ENCODE measurements at places on chromosomes 2 and 18. TPM values are rescaled to one million over a fixed set of nuclear protein-coding genes. Genes with fewer than 3 reads are reported as not detected.

Gene CD8B
- total RNA-seq = not detected

Gene HRH4
- 0.13 TPM for total RNA-seq

Gene TEX44
- not detected for total RNA-seq

Gene IL1RN
- 71.9 TPM for total RNA-seq

Gene C1QL2
- total RNA-seq = not detected

Gene ECEL1
- not detected for total RNA-seq

GRCh38 chr18:4125224-4125623 is 329.9 kb downstream of the DLGAP1 start:
- DNase-seq = no peak

- DNase-seq = no peak
These were observed 92.7 kb upstream of the PXDN start for GRCh38 chr2:1837022-1837421.

- no peak for DNase-seq
These were observed 25.3 kb downstream of the PREPL start for GRCh38 chr2:44335806-44336538.

DNA sequence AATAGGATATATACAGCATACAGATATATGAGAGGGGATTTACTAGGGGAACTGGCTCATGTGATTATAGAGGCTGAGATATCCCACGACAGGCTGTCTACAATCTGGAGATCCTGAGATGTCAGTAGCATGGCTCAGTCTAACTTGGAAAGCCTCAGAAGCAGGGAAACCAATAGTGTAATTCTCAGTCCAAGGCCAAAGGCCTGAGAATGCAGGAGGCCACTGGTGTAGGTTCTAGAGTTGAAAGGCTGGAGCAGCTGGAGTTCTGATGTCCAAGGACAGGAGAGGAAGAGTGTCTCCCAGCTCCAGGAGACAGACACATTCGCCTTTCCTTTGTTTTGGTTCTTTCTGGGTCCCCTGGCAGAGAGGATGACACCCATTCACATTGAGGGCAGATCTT is 20.1 kb upstream of the CCBE1 start:
- DNase-seq = no peak

DNA sequence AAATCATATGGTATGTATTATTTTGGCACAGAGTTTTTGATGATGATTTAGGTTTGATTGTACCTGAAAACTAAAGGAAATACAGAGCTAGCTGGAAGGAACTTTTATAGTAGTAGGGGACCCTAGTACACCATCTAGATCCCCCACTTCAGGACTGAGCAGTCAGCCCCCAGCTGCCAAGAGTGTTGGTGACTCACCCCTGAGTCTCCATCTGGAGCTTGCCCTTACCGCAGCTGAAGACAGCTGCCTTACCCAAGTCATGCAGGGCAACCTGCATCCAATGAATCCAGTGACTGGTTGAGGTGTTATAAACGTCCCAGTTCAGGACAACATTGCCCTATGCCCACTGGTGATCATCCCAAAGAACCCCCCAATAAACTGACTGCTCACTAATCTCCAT is 15.3 kb downstream of the PMS1 start:
- DNase-seq = peak; percentile 54

GRCh38 chr2:241324775-241325174 is 9.1 kb downstream of the SEPTIN2 start:
- no peak for DNase-seq

DNA sequence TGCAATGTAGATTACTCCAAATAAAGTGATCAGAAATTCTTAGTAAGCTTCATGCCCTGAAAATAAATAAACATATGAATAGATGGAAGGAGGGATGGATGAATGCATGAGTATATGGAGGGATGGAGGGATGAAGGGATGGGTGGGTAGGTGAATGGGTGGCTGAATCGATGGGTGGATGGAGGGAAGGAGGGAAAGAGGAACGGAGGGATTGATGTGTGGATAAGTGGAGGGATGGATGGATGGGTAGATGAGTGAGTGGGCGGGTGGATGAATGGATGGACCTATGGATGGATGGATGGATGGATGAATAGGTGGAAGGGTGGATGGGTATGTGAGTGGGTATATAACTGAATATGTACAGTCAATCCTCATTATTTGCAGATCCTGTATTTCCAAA is 276.7 kb upstream of the ACVR2A start:
- no peak for DNase-seq

- no peak for DNase-seq
These were observed 40.0 kb downstream of the NPPC start for GRCh38 chr2:231886071-231886681.

GRCh38 chr2:240918258-240919091 is 12.3 kb downstream of the CROCC2 start:
- DNase-seq = no peak

DNA sequence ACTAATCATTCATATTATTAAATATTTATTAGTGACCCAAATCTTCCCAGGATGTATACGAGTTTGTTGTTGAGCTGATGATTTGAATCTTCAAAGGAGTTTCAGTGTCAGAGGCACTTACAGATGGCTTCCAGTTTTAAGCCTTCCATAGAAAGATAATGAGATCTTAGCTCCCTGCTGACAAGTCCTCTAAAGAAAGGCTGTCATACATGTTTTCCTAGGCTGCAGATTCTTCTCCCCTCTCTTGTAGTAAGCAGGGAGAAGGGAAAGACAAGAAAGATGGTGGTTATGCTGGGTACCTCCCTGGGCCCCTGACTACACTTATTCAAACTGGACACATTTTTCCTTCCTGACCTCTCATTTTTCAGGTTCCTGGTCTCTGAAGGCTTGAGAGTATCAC is 8.1 kb upstream of the GAREM1 start:
- no peak for DNase-seq

- DNase-seq = no peak
These were observed 375.3 kb upstream of the KLHL29 start for GRCh38 chr2:23009545-23010149.

DNA sequence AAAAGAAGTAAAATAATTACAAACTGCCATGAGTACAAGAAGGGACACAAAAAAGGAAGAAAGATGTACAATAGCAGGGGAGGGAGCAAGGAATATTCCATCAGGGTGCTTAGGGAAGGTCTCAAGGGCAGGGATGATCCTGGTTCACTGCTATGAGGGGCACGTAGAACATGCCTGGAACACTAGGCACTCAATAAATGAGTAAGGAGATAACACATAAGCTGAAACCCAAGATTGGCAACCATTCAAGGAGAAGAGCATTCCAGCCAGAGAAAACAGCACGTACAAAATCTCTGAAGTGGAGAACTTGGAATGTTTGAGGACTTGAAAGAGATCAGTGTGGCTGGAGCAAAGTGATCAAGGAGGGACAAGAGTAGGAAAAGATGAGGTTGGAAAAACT is 103.2 kb downstream of the FAM161A start:
- DNase-seq = no peak

GRCh38 chr2:219041252-219041651 is at the start of gene CFAP65:
Gene CFAP65, minus strand, starts transcription at chr2:219041516. Its CDS starts 2,468 bp downstream, at chr2:219039048.
- DNase-seq = peak; percentile 44

GRCh38 chr2:151977631-151978030 is 121.2 kb downstream of the CACNB4 start:
- DNase-seq = no peak
